ENCODE measurements at places on chromosomes 5 and 9.

DNA sequence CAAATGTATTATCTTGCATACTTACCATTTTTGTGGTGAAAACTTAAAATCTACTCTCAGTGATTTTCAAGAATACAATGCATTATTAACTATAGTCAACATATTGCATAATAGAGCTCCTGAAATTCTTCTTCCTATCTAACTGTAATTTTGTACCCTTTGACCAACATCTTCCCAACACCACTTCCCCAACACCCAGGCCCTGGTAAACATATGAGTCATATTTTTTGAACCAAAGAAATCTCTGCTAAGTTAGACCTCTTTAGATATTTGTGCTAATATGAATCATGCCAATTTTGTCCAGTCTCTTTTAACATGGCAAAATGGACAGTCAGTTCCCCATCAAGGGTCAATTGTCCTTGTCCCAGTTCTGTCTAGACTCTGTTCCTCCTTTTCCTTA is 18.5 kb upstream of the RGS7BP start:
- no peaks in the 10 kb centered on the region for H3K4me1 ChIP-seq
- H3K36me3 ChIP-seq = no peaks in the 10 kb centered on the region

DNA sequence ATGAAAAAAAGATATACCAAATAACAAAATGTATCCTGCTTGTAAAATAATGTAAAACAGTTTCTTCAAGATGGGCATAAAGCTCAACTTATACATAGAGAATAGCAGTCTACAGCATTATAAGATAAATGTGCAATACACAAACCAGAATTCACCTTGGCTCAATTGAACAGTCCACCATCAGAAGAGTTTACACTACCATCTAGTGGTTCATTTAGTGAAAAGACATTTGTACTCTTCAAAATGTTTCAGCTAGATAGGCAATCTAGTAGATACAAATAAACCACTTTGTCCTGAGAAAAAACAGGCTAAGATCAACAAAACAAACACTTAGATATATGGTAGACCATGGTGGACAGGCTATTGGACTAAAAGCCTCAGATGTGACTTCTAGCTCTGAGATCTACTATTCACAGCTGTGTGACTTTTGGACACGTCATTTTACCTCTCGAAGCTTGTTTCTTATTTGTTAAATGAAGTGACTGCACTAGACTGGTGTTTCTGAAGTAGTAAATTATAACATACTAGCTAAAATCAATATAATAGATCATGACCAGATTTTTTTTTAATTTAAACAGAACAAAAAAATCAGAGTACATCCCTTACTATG is 22.1 kb upstream of the TPD52L3 start:
- H3K36me3 ChIP-seq = no peaks in the 10 kb centered on the region
- H3K4me3 ChIP-seq = no peak overlapping the region
- H3K4me1 ChIP-seq = no peaks in the 10 kb centered on the region
- peak; percentile 27 for DNase-seq
- no peaks in the 10 kb centered on the region for H3K27me3 ChIP-seq

DNA sequence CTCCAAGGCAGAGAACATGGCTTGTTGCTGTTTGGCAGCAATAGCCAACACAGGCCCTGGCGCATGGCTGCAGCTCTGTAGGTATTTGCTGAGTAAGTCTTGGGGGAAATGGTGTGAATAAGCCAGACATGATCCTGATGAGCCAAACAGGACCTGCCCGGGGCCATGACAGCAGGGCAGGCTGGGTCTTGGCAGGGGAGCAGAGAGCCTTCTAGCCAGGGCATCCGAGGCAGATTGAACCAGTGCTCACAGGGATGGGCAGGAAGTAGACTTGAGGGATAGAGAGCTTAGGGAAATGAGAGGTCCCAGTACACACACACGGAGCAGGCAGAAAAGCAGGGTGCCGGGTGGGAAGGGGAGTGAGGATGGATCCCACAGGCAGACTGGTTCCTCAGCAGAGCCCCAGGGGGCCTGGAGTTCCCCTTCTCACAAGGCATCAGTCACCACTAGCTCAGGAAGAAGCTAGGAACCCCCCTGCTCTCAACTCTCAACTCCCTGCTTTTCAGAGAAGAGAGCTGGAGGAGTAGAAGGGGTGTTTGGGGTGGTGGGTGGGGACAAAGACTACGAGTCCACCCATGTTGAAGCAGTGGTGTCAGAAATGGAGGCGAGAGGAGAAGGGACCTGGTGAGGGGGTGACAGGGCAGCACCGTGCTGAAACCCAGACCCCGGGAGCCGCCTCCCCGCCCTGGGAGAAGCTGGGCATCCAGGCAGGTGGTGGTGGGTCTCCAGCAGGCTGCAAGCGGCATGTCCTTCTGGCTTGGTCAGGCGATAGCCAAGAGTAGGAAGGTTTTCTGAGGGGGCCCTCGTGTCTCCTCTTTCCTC is 111.1 kb downstream of the RGS3 start:
- no peaks in the 10 kb centered on the region for H3K27me3 ChIP-seq
- H3K4me3 ChIP-seq = no peak overlapping the region
- no peak for DNase-seq
- H3K4me1 ChIP-seq = peaks cover 32% of the 10 kb centered on the region
- no peaks in the 10 kb centered on the region for H3K36me3 ChIP-seq

DNA sequence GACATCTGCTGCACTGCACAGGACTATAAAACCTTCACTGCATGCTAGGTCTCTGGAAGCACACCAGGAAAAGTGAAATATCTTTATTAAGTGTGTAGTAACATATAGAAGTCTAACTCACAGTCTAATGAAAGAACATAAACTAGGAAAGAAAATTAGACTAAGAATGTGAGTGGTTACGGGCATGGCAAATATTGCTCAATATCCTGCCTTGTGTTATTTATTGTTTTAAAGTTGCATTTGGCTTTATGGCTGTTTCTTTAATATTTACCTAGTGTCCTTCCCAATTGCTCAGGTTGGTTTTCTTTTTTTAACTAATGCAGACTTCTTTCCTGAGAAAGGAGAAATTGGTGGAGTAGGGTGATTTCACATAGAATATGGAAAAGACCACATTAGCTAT is 342.4 kb downstream of the KIAA0825 start:
- H3K27ac ChIP-seq = no peak overlapping the region
- H3K36me3 ChIP-seq = no peaks in the 10 kb centered on the region
- no peaks in the 10 kb centered on the region for H3K27me3 ChIP-seq

DNA sequence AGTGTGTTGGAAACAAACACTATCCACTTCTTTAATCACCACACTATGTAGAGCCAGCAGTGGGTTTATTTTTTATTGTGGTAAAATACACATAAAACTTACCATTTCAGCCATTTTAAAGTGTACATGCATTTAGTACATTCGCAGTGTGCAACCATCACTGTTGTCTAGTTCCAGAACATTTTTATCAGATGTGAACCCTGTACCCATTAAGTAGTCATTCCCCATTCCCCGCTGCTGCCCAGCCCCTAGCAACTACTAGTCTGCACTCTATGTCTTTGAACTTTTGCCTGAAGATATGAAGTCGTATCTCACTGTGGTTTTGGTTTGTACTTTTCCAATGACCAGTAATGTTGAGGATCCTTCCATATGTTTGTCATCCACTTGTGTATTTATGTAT is 30.2 kb upstream of the F2R start:
- no peak overlapping the region for H3K27ac ChIP-seq
- H3K27me3 ChIP-seq = no peaks in the 10 kb centered on the region
- H3K4me1 ChIP-seq = peaks cover 23% of the 10 kb centered on the region
- no peaks in the 10 kb centered on the region for H3K36me3 ChIP-seq

Data from astrocyte (in vitro differentiated cells and primary cell).